ENCODE measurements at places on chromosomes 5 and 9.
A peak's percentile ranks its signal among the peaks of the same experiment; 100 is the strongest.

DNA sequence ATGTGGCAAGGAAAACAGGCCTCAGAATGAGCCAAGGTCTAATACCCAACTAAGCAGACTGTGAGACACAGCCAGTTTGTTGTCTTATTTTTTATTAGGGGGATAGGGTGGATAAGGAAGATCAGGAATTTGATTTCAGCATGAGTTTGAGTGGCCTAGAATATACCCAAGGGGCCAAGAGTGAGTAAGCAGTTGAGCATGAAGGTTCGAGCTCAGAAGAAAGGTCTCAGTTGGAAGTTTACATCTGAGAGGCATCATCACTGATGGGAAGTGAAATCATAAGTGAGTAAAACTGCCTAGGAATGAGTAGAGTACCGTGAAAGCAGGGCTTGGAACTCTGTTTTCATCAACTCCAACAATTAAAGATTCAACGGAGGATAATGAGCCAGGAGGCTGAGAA is 12.6 kb downstream of the PSMD5 start:
- no peak for DNase-seq
- H3K27me3 ChIP-seq = no peaks in the 10 kb centered on the region
- no peak overlapping the region for H3K4me3 ChIP-seq
- peaks cover 22% of the 10 kb centered on the region for H3K36me3 ChIP-seq
- no peak overlapping the region for H3K27ac ChIP-seq

DNA sequence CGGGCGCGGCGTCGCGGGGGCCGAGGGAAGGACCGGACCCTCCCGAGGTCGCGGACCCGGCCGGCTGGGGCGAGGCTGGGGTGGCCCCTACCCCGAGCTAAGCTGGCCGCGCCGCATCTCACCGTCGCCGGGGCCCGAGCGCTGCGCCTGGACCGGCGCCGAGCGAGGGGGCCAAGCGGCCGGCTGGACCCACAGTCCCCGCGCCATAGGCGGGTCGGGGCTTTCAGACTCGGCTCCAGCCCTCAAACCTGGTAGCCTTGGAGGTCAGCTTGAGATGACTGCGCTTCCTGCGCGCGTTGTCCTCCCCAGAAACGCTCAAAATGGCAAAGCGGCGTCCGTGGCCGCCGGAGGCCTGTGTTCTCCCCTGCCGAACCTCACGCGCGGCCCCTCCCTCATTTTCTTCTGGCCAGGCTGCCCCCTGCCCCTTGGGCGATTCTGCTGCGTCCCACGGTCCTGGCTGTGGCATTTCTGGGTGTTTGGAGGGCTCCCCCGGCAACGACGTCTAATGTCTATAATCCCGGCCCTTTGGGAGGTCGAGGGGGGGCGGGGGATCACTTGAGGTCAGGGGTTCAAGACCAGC is 8.7 kb upstream of the GRIN1 start:
- no peak overlapping the region for H3K27ac ChIP-seq
- peaks cover 5% of the 10 kb centered on the region for H3K27me3 ChIP-seq
- peak overlapping the region; percentile 75 for H3K4me3 ChIP-seq

- no peaks in the 10 kb centered on the region for H3K36me3 ChIP-seq
- H3K27ac ChIP-seq = no peak overlapping the region
- no peaks in the 10 kb centered on the region for H3K4me1 ChIP-seq
These were observed 613.6 kb downstream of the ZNF608 start for GRCh38 chr5:124132843-124133242.

- no peaks in the 10 kb centered on the region for H3K27me3 ChIP-seq
- no peak for DNase-seq
- no peaks in the 10 kb centered on the region for H3K36me3 ChIP-seq
- no peaks in the 10 kb centered on the region for H3K4me1 ChIP-seq
These were observed 18.7 kb upstream of the B4GALT1 start for GRCh38 chr9:33185858-33186257.

- no peak for DNase-seq
- H3K27me3 ChIP-seq = no peaks in the 10 kb centered on the region
- peaks cover 40% of the 10 kb centered on the region for H3K36me3 ChIP-seq
These were observed 63.7 kb downstream of the TJP2 start for GRCh38 chr9:69237702-69238295.

DNA sequence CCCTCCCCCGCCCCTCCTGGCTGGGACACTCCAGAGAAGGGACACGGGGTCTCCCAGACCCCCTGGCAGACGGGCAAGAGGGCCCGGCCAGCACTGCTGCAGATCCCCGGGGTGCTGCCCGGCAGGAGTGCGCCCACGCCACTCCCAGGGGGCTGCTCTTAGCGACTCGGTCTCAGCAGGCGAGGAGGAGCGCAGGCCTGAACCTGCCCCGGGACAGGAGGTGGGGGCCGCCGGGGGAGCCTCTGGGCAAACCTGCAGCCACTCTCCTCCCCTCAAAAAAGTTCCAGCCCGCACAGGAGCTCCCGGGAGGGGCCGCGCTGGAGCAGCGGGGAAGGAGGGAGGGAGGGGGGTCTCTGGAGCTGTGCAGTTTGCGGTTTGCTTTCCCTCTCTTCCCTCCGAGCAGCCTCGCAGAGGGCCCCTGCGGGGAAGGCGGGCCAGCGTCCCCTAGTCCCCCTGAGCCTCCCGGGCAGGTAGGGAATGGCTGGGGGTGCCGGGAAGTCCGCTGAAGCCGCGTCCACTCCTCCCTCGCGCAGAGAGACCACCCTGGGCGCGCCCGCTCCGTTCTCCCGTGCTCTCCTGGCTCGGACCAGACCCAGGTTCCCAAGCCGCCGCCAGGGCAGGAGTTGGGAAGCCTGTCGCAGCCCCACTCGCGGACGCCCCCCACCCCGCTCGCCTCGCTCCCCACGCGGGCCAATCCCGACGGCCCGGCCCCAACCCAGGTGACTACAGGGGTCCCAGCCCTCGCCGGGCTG is 44.2 kb downstream of the NACC2 start:
- DNase-seq = no peak
- H3K27me3 ChIP-seq = no peaks in the 10 kb centered on the region
- peaks cover 7% of the 10 kb centered on the region for H3K36me3 ChIP-seq
- peak overlapping the region; percentile 60 for H3K4me3 ChIP-seq
- no peak overlapping the region for H3K27ac ChIP-seq

DNA sequence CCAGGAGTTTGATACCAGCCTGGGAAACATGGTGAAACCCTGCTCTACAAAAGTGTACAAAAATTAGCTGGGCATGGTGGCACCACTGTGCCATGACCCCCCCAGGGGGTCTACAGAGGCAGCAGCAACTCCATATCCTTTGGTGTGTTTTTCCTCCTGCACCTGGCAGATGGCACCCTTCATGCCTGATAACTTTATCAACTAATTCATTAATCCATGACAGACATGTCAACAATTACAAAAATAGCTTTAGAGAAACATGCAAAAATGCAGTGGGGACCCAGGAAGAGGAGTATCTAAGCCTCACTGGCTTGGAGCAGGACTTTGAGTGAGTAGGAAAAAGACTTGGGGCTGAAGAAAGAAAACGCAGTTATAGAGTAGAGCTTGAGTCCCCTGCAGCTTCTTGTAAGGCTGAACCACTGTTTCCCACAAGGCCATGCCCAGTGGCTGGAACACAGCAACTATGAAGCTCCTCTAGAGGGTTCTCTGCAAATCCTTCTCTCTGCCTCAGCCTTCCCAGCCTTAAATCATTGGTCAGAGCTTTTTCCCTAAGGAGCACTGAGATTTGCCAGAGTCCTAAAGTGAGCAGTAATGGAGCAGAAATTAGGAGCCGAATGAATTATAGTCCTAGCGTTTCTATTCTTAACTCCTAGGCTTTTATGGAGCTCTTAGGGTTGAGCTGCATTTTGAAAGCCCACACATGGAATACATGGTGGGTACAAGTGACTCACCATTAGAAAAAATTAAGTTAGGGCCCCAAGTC is 25.5 kb upstream of the B4GALT1 start:
- H3K27me3 ChIP-seq = no peaks in the 10 kb centered on the region
- no peak for DNase-seq
- H3K4me3 ChIP-seq = no peak overlapping the region
- H3K4me1 ChIP-seq = no peaks in the 10 kb centered on the region

- H3K4me3 ChIP-seq = no peak overlapping the region
- no peak for DNase-seq
- H3K27me3 ChIP-seq = no peaks in the 10 kb centered on the region
- H3K27ac ChIP-seq = no peak overlapping the region
- no peaks in the 10 kb centered on the region for H3K4me1 ChIP-seq
- no peaks in the 10 kb centered on the region for H3K36me3 ChIP-seq
These were observed 47.3 kb downstream of the TRIO start for GRCh38 chr5:14190194-14191164.

GRCh38 chr5:72224946-72225463 is 95.0 kb downstream of the MRPS27 start:
- peaks cover 51% of the 10 kb centered on the region for H3K36me3 ChIP-seq
- H3K4me1 ChIP-seq = no peaks in the 10 kb centered on the region
- DNase-seq = no peak
- no peaks in the 10 kb centered on the region for H3K27me3 ChIP-seq

DNA sequence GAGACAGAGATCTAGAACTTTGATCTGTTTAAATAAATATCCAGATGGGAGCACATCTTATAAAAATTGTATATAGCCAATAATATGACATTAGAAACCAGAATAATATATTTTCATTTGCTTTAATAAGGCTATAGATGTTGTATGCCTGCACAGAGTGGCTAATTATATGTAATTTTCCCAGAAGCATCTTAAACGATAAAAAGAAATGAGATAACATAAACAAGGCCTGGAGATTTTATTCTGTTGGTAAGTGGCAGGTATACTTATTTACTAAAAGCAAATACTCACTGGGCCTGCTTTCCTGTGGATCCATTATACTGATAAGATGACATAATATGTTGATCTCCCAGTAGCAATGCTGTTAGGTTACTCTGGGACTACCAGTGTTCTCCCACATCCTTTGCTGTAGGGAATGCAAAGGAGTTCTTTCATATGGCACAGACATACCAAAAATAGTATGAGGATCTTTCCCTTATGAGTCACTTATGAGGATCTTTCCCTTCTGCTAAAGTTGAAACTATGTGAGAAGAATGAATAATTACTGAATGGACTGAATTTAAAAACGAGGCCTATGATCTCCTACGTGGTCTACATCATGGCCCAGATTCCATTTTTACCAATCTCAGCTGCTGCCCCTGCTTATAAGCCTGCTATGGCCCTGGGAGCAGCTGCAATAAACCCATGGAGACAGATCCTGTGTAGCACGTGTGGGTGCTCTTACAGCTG is 112.1 kb downstream of the NUDT12 start:
- H3K27ac ChIP-seq = no peak overlapping the region
- H3K4me1 ChIP-seq = no peaks in the 10 kb centered on the region
- H3K4me3 ChIP-seq = no peak overlapping the region
- no peaks in the 10 kb centered on the region for H3K36me3 ChIP-seq
